Stimulated activated CD4-positive, alpha-beta T cell treated with anti-CD3 and anti-CD28 coated beads, Interleukin-1b, Interleukin-23, amount 100 ng/mL, for 48 hours (primary cell): ENCODE measurements at places on chromosomes 12 and 14.

GRCh38 chr12:101653030-101653429 lies 44.4 kb upstream of the CHPT1 start:
- no peak for DNase-seq

DNA sequence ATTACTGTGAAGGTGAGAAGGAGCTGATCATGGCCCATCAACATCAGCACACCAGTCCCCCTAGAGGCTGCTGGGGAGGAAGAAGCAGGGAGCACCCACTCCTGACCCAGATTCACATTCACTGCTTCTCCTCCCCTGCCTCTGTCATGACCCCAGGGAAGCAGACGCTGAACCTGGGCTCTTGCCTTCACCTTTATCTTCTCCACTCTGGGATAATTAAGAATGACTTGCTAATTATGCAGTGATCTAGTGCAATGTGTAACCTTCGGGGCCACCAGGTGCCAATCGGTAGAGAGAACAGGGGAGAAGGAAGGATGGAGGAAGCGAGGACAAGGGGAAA lies 44.4 kb upstream of the IQSEC3 start:
- DNase-seq: no peak

GRCh38 chr12:93634416-93634815 lies 42.8 kb upstream of the CRADD start:
- DNase-seq: no peak

DNA sequence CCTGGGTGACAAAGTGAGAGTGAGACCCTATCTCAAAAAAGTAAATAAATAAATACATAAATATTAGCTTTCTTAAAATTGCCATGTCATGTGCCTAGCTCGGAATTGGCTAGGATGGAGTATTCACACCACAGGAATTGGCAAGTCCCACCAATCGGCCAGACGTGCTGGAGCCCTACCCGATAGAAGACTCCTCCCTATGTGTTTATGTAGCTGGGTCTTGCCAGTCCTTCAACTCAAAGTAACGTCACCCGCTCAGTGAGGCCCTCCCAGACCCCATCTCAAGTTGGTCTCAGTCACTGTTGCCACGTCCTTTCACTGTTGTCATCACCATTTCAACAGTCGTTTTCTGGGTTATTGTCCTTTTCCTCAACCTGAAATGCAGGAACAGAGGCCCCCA lies 20.2 kb downstream of the VRTN start:
- no peak for DNase-seq

- no peak for DNase-seq
Measured at GRCh38 chr12:69671597-69671996, 27.5 kb downstream of the BEST3 start.

DNA sequence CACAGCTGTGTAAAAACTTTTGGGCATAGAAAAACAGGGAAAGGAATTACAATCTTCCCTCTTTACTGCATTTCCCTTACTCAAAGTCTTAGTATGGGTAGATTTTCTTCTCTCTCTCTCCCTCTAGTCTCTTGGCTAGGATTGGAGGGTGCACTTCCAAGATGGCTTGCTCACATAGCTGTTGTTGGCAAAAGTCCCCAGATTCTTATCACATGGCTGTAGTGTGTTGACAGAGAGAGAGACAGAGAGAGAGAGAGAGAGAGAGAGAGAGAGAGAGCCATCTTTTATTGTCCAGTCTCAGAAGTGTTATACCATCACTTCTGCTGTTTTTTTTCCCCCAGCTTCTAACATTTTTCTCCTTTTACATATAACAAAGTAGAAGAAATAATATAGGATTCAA lies 6.3 kb upstream of the OR4E2 start:
- DNase-seq: no peak

GRCh38 chr12:12441843-12442461 lies 85.1 kb downstream of the BORCS5 start:
- DNase-seq: peak; percentile 44

DNA sequence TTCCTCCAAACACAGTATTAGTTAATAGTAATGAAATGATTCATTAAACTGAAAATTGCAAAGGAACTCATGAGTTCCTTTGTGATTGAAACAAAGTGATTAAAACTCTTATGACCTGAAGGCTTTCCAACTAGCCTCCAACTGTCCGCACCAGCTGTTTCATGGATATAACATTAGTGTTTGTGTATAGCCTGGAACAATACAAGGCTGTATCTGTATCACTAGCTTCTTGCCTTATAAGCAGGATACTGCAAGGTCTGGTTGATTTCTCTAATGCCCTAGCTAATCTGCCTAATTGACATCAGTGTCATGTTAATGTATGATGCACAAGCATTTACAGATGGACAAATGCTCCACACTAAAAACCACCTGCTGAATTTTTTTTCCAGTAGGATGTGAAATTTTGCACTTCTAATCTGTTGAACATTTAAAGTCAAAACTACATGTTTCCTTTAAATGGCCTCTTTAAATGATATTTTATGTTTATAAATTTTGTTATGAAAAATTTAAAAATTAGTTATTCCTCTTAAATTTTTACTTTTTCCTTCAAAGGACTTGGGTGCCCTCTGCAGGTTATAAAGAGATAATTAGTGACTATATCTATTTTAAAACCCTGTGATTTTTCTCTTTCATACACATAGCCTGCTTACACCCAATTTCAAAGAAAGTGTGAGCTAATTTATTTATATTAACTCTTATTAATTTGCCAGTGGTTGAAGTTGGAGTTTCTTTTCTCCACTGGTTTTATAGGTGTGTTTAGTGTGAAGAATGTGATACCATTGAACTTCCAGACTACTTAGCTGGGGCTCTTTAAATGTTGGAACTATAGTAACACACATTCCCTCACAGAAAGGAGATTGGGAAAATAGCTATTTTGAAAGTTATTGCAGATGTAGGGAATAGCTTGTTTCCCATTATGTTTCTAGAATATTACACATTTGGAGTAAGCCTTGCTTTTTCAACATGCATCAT lies 25.4 kb downstream of the AP5M1 start:
- no peak for DNase-seq
